Fibroblast of upper back skin (primary cell): ENCODE measurements at places on chromosomes 5 and 9.

DNA sequence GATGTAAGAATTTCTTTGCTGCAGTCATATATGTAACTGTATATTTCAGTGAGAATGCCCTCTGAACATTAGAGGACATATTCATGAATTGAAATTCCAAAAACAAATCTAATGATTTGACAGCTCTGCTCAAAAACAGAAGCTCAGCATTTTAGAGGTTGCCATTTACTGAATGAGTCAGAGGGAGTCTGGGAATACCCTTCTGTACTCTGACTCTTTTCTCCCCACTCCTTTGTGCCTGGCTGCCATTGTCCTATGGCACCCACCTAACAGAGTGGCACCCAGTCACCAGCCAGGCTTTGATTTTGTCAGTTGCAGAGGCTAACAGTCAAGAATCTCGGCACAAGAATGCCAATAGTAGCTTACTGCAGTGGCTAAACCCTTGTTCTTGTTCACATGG lies 133.6 kb downstream of the ATG10 start:
- DNase-seq = no peak

DNA sequence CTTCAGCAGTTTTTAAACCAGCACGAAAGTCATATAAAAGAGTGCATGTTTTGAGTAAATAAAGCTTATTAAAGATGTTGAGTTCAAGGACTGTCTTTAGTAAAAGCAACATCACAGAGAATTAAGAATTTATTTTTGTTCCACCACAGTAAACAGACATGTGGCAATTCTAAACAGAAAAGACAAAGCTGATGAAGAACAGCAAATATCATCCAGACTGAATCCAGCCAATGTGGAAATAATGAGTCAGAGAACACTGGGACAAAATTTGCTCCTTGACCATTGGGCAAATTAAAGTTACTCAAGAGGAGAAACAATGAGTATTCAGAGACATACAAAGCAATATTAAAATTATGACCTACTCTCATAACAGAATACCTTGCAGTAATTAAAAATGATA lies 28.8 kb downstream of the OR2K2 start:
- DNase-seq = peak; percentile 39

DNA sequence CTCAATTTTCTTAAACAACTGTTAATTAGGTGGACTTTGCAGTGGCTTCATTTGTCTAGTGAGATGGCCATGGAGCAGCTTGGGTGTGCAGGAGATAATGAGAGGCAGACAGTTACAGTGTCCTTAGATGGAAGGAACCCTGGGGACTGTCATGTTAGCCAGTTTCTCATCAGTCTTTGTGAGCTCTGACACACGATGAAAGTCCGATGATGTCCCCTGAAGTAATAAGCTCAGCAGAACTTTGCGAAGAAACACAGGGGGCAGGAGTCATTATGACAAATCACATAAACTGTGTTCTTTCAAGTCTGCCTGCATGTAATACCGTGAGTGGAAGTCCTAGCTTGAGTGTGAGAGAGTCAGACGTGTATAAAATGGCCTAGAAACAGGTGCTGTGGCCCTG lies 201.8 kb downstream of the DRD1 start:
- no peak for DNase-seq

DNA sequence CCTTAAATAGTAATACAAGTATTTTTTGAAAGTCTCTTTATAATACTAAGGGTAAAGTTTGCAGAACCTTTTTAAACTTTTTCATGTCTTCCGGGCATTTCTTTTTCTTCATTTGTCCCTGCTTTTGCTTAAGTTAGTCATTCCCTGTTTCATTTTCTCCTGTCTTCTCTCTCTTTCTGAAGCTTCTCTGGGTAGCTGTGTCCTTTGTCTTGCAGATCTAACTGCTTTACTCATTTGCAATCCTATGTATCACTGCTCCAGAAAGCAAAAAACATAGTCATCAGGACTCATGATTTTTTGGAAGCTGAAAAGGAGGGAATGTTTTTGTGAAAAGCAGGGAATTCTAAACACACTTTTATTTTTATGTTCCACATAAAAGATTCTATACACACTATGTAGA lies 301.7 kb downstream of the MRPS30 start:
- DNase-seq = no peak

DNA sequence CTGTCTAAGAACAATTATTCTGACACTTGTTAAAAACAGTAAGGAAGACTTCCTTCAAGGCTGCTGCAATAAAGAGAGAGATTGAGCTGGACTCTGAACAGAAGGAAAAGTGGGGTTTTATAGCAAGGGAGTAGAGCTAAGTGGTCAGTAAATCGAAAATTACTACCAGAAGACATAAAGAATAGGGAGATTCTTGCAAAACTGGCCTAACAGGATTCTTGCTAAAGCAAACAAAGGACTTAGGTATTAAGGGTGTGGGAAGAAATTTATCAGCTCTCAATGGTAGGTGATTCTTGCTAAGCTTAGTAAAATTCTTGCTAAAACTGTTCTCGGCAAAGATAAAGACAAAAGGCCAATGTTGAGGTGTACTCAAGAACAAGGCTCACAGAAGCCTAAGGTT lies 300.5 kb downstream of the SLCO4C1 start:
- DNase-seq = no peak

GRCh38 chr5:163248333-163248732 lies 189.1 kb upstream of the CCNG1 start:
- DNase-seq = peak; percentile 8

- DNase-seq = peak; percentile 9
Measured at GRCh38 chr9:80320480-80320879, 748.7 kb downstream of the TLE4 start.

- DNase-seq = no peak
Measured at GRCh38 chr5:120367896-120368634, 96.0 kb upstream of the PRR16 start.

- no peak for DNase-seq
Measured at GRCh38 chr9:34956648-34957047, 1.4 kb upstream of the PHF24 start.

- DNase-seq = no peak
Measured at GRCh38 chr5:75526070-75526469, 14.4 kb downstream of the POLK start.

GRCh38 chr5:54651482-54652076 lies 134.0 kb downstream of the SNX18 start:
- peak; percentile 64 for DNase-seq

- DNase-seq = peak; percentile 61
Measured at GRCh38 chr5:141040771-141041426, 10.3 kb upstream of the PCDHB1 start.

- DNase-seq = no peak
Measured at GRCh38 chr9:125240649-125240999, 519 bp downstream of the HSPA5 start.

DNA sequence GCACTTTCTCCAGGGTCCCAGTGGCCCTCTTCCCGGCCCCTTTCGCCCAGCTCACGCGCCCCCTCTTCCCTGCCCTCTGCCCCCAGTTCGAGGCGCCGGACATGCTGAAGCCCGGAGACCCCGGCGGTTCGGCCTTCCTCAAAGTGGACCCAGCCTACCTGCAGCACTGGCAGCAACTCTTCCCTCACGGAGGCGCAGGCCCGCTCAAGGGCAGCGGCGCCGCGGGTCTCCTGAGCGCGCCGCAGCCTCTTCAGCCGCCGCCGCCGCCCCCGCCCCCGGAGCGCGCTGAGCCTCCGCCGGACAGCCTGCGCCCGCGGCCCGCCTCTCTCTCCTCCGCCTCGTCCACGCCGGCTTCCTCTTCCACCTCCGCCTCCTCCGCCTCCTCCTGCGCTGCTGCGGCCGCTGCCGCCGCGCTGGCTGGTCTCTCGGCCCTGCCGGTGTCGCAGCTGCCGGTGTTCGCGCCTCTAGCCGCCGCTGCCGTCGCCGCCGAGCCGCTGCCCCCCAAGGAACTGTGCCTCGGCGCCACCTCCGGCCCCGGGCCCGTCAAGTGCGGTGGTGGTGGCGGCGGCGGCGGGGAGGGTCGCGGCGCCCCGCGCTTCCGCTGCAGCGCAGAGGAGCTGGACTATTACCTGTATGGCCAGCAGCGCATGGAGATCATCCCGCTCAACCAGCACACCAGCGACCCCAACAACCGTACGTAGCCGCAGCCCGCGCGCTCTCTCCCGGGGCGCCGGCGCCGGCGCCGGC lies 1.0 kb downstream of the PRDM6 start:
- DNase-seq = no peak

DNA sequence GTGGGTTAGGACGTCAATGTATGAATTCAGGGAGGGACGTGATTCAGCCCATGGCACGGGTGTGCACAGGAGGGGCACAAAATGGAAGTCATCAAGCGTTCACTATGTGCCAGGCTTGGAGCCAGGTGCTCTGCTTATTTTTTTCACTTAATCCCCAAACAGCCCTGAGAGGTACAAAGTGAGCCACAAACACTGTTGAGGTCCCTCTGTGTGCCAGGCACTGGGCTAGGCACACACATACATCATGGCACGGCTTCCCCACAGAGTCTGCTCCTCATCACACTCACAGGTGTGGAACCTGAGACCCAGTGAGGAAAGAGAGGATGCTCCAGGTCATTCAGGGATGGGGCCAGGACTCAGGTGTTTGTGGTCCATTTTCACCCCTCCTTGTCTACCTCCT lies 68.1 kb downstream of the GALNT12 start:
- no peak for DNase-seq

- DNase-seq = no peak
Measured at GRCh38 chr5:58923355-58923754, 340.5 kb downstream of the RAB3C start.

DNA sequence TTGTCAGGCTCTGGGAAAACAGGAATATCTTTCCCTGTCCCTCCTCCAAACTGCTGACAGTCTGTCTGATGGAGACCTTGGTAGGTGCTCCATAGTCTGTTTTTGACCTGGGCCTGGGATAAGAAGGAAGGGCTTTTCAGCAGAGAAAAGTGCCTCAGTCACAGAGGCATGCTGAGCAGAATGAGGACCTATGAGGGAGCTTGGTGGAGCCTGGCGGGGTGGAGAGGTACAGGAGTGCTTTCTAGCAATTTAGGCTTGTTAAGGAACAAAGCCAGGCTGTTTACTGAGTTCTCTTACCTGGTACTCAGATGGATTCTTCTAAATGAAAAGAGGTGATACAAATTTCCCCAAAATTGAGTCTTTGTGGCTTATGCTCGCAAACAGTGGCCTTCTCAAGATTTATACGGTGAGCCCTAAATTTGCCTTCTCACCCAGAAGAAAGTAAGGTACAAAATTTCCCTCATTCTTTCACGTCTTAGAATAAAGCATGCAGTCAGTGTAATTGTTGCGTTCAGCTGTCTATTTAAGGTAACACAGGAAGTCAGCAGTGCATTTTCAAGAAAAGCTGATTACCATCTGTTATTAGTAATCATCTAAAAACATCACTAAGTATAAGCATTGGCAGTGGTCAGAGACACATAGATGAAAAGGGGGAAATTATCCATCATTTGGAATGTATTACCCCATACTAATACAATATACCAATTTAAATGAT lies 28.6 kb upstream of the IL13 start:
- no peak for DNase-seq

- DNase-seq = no peak
Measured at GRCh38 chr5:143134900-143135299, 268.6 kb downstream of the NR3C1 start.

DNA sequence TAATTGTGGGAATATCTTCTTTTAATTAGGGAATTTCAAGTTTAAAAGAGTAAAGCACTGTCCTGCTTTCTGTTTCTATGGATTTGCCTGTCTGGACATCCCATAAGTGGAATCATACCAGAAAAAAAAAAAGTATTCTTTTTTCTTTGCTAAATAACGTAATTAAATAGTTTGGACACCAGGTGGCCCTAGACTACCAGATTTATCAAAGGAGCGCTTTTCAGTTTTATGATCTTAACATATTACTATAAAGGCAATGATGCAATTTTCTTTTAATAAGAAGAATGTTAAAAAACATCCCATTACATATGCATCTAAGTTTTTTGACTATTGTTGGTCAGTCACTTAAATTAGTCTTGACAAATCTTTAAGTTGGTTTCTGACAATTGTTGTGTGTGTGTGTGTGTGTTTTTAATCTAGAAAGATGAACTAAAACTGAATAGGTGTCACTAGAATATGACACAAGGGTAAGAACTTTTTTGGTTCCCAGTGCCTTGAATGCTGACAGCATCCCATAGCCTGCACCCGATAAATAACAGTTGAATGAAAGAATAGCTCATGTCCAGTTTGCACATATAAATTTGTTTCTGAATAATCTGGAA lies 49.5 kb downstream of the C5orf22 start:
- peak; percentile 50 for DNase-seq

DNA sequence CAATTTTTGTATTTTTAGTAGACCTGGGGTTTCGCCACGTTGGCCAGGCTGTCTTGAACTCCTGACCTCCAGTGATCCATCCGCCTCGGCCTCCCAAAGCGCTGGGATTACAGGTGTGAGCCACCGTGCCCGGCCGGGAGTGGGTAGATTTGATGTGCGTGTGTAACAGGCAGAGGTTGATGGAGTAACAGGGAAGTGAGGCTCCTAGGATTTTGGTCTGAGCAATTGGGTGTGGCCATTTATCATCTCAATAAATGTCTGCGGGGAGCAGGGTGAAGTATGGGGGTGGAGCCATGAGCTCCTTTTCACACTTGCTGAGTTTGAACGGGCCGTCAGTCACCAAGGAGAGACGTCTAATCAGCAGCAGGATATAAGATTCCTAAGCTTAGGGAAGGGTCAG lies 1.2 kb upstream of the REXO4 start:
- no peak for DNase-seq

- DNase-seq = peak; percentile 77
Measured at GRCh38 chr5:55597014-55597981, 62.5 kb upstream of the PLPP1 start.

- DNase-seq = no peak
Measured at GRCh38 chr9:29740518-29740917, 2167.2 kb upstream of the C9orf72 start.

DNA sequence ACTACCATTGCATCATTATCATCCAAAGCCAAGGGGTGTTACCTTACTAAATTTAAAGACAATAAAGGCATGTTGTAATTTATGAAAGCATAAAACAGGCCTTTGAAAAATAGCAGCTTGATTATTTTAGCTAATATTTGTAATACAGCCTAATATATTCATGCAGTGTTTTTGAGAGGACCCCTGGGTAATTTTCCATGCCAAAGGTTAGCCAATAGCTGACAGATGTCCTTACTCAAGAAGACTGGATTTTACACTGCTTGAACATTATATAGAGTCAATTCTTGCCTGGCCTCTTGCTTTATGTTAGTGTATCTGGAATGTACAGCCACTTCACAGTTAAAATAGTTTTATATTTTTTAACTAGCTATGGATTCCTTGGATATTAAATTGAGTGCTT lies 337.8 kb upstream of the PAPPA start:
- no peak for DNase-seq
